HepG2 (cell line): ENCODE measurements at places on chromosomes 13 and 19. TPM values are rescaled to one million over a fixed set of nuclear protein-coding genes. Genes with fewer than 3 reads are reported as not detected.
A peak's percentile ranks its signal among the peaks of the same experiment; 100 is the strongest.

GRCh38 chr19:36100476-36100875, 10.5 kb upstream of the OVOL3 start:
- H3K27ac ChIP-seq, result no peak overlapping the region
- no peak overlapping the region for H3K4me3 ChIP-seq
- no peaks in the 10 kb centered on the region for H3K27me3 ChIP-seq
- H3K36me3 ChIP-seq, result peaks cover 56% of the 10 kb centered on the region; the same call in 2 of the 3 replicates
- DNase-seq, result no peak

DNA sequence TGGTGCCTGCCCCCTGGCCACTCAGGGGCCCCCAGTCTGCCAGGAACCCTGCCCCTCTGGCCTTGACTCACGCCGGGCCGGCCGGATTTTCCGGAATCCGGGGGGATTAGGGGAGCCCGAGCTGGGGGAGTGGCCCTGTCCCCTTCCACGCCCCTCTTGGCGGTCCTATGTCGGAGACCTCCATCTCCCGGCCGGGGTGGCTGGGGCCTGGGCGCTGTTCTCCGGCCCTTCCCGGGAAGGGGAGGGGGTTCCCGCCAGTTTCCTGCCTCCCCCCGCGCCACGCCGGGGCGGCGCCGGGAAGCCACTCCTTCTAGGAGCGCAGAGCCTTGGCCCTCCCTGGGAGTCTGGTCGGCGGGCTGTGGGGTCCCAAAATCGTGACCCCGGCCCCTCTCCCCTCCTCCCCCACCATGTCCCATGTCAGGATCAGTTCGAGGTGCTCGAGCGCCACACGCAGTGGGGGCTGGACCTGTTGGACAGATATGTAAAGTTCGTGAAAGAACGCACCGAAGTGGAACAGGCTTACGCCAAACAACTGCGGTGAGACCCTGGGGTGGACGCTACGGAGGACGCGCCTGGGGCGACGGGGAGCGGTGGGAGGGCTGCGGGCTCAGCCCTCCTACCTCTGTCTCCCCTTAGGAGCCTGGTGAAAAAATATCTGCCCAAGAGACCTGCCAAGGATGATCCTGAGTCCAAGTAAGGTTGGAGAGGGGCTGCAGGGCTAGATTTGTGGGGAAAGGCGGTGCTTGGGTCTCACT, 1.3 kb downstream of the TRIP10 start:
- H3K36me3 ChIP-seq, result peaks cover 8% of the 10 kb centered on the region
- no peaks in the 10 kb centered on the region; the same call in 2 of the 3 replicates for H3K27me3 ChIP-seq
- H3K27ac ChIP-seq, result peak overlapping the region; percentile 66
- H3K4me3 ChIP-seq, result peak overlapping the region; percentile 89
- no peak for DNase-seq

DNA sequence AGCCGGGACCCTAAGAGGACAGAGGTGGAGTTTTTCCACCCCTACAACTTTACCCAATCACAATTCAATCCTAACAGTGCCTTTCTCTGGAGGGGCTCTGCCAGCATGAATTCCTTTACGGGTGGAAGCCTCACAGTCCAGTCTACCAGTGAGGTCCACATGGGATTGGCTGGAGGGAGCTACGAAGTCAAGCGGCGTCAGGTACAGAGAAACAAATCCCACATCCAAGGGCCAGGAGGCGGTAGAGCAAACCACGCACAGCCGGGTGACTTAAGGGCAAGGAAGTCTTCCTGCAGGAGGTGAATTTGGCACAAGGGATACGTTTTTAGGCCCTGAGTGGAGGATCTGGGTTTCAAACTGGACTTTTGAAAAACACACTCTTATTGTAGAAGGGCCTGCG, 199.6 kb downstream of the UQCRFS1 start:
- no peak for DNase-seq
- no peaks in the 10 kb centered on the region for H3K4me1 ChIP-seq
- H3K27me3 ChIP-seq, result no peaks in the 10 kb centered on the region
- H3K27ac ChIP-seq, result no peak overlapping the region
- H3K4me3 ChIP-seq, result no peak overlapping the region

DNA sequence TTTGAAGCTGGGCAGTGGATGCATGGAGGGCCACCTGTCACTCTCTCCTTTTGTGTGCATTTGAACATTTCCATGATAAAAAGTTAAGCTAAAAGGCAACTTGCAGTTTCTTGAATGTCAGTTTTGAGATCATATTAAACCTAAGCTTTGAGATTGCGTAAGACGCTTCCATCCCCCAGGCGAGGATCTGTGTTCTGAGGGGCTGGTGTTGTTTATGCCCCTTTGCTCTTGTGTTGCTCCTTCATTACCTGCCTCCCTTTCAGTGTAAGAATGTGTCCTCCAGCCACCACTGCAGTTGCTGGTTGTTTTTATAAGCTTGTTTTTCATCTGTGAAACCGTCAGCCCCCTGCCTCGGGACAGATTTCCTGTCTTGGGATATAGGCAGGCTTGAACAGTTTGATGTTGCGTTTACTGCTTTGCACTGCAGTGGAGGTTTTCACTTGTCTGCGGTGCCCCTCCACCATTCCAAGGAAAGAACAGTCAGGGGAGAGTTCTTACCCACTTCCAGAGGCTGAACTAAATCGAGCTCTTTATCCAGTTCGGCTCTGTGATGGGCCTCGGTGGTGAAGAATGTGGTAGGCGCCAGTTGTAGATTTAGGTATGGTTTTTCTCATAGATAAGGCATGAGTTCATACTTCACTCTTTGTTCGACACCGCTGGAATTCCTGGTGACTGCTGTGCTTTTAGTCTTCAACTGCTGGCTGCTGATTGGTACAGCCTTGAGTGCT, 96.8 kb downstream of the ARHGEF7 start:
- no peaks in the 10 kb centered on the region for H3K4me1 ChIP-seq
- H3K27ac ChIP-seq, result no peak overlapping the region
- DNase-seq, result no peak

FGF9 gene
- not detected in 2 replicates for total RNA-seq

- no peak for DNase-seq
- H3K4me3 ChIP-seq, result no peak overlapping the region
- no peaks in the 10 kb centered on the region; the same call in 2 of the 3 replicates for H3K27me3 ChIP-seq
- H3K27ac ChIP-seq, result no peak overlapping the region
Observed at GRCh38 chr13:44873461-44873860, 115.8 kb downstream of the NUFIP1 start.

DNA sequence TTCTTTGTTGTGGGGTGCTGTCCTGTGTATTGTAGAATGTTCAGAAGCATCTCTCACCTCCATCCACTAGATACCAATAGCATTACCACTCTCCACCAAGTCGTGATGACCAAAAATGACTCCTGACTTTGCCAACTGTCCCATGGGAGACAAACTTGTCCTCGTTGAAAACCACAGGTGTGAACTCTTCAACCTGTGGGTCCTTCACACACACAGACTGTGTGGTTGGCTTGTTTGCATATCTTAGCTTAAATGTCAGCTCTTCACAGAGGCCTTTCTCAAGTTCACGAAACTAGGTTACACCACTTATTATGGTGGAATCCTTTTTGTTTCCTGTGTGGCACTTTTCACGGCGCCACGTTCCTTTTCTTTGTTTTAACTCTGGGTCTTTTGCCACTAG, 6.8 kb downstream of the GPC5 start:
- H3K4me3 ChIP-seq, result no peak overlapping the region
- no peaks in the 10 kb centered on the region for H3K27me3 ChIP-seq
- no peak overlapping the region for H3K27ac ChIP-seq
- H3K4me1 ChIP-seq, result no peaks in the 10 kb centered on the region

COL5A3 gene
- 0.02 TPM in 1 of 2 replicates, not detected in the other for total RNA-seq

GJB2 gene
- 0.18 TPM in 1 of 2 replicates, not detected in the other for total RNA-seq

DNA sequence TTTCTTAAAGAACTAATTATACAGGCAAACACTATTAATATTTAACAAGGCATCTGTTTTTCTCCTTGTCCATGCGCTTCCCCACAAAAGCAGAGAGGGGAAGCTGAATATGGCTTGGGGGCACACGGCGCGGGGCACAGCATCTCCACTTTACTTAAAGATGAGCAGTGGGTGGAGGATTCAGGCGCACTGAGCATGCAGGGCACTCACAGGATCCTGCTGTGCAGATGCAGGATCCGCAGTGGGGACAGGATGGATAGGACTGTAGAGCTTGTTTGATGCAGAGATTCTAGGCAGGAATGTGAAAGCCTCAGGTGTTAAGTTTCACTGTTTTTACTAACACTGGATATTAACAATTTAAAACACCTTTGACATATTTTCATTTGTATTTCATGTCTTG, 43.3 kb downstream of the ATP11A start:
- no peak overlapping the region for H3K4me3 ChIP-seq
- no peak overlapping the region for H3K27ac ChIP-seq
- DNase-seq, result no peak
- H3K4me1 ChIP-seq, result peaks cover 19% of the 10 kb centered on the region
- no peaks in the 10 kb centered on the region for H3K27me3 ChIP-seq

DNA sequence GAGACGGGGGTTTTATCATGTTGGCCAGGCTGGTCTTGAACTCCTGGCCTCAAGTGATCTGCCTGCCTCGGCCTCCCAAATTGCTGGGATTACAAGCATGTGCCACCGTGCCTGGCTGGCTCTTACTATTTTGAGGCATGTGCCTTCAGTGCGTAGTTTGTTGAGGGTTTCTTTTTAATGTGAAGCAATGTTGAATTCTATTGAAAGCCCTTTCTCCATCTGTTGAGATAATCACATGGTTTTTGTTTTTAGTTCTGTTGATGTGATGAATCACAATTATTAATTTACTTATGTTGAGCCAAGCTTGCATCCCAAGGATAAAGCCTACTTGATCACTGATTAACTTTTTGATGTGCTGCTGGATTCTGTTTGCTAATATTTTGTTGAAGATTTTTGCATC, 290.9 kb downstream of the KCNRG start:
- H3K36me3 ChIP-seq, result no peaks in the 10 kb centered on the region
- H3K4me3 ChIP-seq, result no peak overlapping the region
- H3K27ac ChIP-seq, result no peak overlapping the region
- no peaks in the 10 kb centered on the region for H3K27me3 ChIP-seq

CEACAM4 gene
- not detected in 2 replicates for total RNA-seq

ICAM4 gene
- 1.5 and 2.9 TPM in 2 replicates for total RNA-seq

- no peak overlapping the region for H3K27ac ChIP-seq
- peaks cover 10% of the 10 kb centered on the region for H3K4me1 ChIP-seq
- no peak for DNase-seq
- no peaks in the 10 kb centered on the region for H3K36me3 ChIP-seq
- 0 out of 2 replicates have a peak overlapping the region, but pooled peaks have one; percentile 54 for H3K4me3 ChIP-seq
Observed at GRCh38 chr19:11356074-11356397, 804 bp downstream of the PLPPR2 start.

DNA sequence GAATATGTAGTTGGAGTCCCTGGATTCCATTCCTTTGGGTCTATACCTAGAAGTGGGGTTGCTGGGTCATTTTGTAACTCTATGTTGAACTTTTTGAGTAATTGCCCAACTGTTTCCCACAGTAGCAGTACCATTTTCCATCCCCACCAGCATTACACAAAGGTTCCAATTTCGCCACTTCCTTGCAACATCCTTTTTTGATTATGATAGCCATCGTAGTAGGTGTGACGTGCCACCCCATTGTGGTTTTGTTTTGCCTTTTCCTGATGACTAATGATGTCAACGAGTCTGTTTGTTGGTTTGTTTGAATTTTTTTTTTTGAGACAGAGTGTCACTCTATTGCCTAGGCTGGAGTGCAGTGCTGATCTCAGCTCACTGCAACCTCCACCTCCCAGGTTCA, 3.3 kb upstream of the PEX11G start:
- H3K4me1 ChIP-seq, result peaks cover 65% of the 10 kb centered on the region
- H3K27ac ChIP-seq, result no peak overlapping the region
- no peak for DNase-seq
- no peak overlapping the region for H3K4me3 ChIP-seq
- no peaks in the 10 kb centered on the region for H3K36me3 ChIP-seq
- no peaks in the 10 kb centered on the region for H3K27me3 ChIP-seq

- DNase-seq, result peak; percentile 96
- no peak overlapping the region; the same call in 1 of the 2 replicates for H3K4me3 ChIP-seq
- no peaks in the 10 kb centered on the region for H3K27me3 ChIP-seq
- H3K4me1 ChIP-seq, result peaks cover 44% of the 10 kb centered on the region
- H3K36me3 ChIP-seq, result peaks cover 16% of the 10 kb centered on the region; the same call in 2 of the 3 replicates
- peak overlapping the region; percentile 41 for H3K27ac ChIP-seq
Observed at GRCh38 chr13:98026457-98026857, 73.0 kb downstream of the IPO5 start.

GRCh38 chr13:47841151-47841550, 159.9 kb downstream of the SUCLA2 start:
- DNase-seq, result no peak
- no peaks in the 10 kb centered on the region for H3K27me3 ChIP-seq
- no peak overlapping the region for H3K27ac ChIP-seq
- H3K4me1 ChIP-seq, result peaks cover 6% of the 10 kb centered on the region; the same call in 1 of the 2 replicates

- no peak for DNase-seq
- H3K36me3 ChIP-seq, result no peaks in the 10 kb centered on the region
- H3K4me3 ChIP-seq, result no peak overlapping the region
- H3K4me1 ChIP-seq, result no peaks in the 10 kb centered on the region
- H3K27ac ChIP-seq, result no peak overlapping the region
Observed at GRCh38 chr19:30320916-30321315, 51.3 kb upstream of the ZNF536 start.

CAMSAP3 gene
- total RNA-seq, result 9.1 and 11.8 TPM in 2 replicates

- H3K4me1 ChIP-seq, result peaks cover 24% of the 10 kb centered on the region
- no peak overlapping the region for H3K27ac ChIP-seq
- no peaks in the 10 kb centered on the region for H3K27me3 ChIP-seq
- no peaks in the 10 kb centered on the region for H3K36me3 ChIP-seq
Observed at GRCh38 chr13:30895773-30896172, 10.3 kb upstream of the MEDAG start.

DNA sequence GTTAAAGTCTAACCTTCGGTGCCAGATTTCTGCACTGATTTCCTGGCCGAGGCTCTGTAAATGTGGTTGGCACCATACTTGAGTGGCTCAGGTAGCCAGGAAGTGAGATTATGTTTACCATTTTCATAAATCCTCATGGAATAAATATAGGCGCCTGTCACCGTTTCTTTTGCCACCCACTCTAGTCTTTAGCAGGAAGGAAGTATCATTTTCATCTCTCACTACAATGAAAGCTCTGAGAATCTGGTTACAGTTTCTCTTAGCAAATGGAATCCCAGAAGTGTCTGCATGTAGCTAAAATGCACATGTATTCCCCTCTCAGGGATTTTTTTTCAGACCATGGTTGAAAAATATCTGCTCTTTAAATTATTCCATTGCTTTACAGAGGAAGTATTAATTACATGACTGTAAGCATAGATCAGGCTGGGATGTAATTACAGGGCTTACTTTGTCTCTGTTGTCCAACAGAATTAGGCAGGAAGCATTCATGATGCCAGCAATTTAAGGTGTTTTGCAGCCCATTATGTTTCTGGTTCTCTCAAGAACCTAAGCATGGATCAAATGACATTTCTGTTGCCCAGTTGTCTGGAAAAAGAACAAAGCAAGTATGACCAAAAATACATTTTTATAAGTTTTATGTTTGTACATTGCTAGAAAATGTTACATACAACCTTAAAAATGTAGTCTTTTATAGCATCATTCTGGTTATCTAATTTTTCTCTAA, 221.7 kb upstream of the SPRY2 start:
- no peaks in the 10 kb centered on the region for H3K27me3 ChIP-seq
- no peaks in the 10 kb centered on the region for H3K36me3 ChIP-seq
- no peak for DNase-seq
- no peak overlapping the region for H3K27ac ChIP-seq
- H3K4me1 ChIP-seq, result no peaks in the 10 kb centered on the region

GRCh38 chr19:11401808-11402543, 17.1 kb downstream of the RGL3 start:
- no peak overlapping the region for H3K27ac ChIP-seq
- no peak for DNase-seq
- no peaks in the 10 kb centered on the region for H3K27me3 ChIP-seq
